ENCODE measurements at places on chromosomes 12 and 14.
A peak's percentile ranks its signal among the peaks of the same experiment; 100 is the strongest.

DNA sequence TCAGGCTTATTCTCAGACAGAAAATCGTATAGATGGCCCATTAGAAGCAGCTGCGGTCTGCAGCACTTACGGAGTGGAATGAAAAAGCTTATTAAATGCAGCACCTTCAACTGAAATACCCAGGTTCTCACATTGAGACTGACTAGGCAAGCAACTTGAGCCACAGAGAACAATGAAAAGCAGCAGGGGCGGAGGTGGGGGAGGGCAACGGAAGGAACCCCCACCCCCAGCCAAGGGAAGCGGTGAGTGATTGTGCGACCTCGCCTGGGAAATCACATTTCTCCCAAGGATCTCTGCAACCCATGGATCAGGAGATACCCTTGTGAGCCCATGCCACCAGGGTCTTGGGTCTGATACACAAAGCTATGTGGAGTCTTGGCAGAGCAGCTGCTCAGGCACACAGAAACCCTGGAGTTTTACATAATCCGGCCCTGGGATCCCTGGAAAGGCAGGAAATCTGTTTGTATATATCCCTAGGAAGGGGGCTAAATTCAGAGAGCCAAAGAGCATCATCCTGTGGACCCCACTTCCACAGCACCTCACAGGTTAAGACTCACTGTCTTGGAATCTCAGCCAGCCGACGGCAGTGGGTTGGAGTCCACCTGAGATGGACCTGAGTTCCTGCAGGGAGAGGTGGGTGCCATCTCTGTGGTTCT lies 38.1 kb downstream of the PZP start:
- no peak for DNase-seq

DNA sequence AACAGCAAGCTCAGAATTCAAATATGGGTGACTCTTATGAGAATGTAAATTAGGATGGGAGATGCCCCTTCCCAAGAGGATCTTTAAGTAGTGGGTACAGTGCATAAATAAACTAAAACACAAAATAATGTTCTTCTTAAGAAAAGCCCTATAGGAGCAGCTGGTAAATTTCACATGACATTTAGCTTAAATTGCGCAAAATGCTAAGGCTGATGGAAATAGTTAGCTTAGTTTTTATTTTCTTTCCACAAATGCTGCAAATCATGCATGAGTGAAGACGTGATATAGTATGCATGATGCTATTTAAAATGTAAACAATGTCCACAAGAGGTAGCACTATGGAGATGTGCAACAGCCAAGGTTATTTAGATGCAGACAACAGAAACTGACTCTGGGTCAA lies 328.1 kb downstream of the ATP23 start:
- DNase-seq: no peak

GRCh38 chr14:77491056-77491455 lies 7.6 kb downstream of the ISM2 start:
- no peak for DNase-seq

DNA sequence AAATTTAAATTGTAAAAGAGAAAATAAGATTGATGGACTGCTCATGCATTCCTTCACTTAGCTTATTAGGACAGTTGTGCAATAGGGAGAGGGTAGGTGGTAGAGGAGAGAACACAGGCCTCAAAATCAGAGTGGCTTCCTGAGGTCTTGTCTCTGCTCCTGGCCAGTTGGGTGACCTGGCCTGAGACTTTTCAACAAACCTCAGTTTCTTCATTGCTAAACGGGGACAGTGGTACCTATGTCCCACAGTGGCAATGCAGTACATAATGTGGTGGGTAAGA lies 2.6 kb downstream of the MAP3K12 start:
- no peak for DNase-seq

DNA sequence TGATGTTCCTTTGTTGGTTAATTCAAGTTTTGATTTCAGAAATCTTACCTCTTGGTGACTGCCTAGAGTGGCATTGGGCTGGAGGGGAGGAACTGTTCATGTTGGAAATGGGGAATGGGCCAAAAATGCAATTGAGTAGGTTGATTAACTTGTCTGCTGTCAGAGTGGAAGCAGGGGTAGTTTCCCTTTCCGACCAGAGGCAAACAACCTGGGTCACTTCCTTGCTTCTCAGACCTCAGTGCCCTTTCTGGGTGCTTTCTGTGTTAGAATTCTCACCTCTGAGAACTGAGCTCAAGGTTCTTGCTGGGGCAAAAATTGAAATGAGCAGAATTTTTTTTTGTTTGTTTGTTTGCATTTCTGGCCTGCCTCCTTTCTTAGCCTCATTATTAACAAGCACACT lies 2.3 kb upstream of the M6PR start:
- peak; percentile 66 for DNase-seq

- DNase-seq: no peak
Measured at GRCh38 chr12:76065917-76066316, 18.6 kb downstream of the NAP1L1 start.
